Stimulated activated CD8-positive, alpha-beta memory T cell treated with anti-CD3 and anti-CD28 coated beads, Interleukin-15, amount 100 ng/mL, for 1 hour (primary cell): ENCODE measurements at places on chromosomes 3 and 15.

- DNase-seq: no peak
These were observed 45.6 kb downstream of the ITGB5 start for GRCh38 chr3:124841517-124841916.

DNA sequence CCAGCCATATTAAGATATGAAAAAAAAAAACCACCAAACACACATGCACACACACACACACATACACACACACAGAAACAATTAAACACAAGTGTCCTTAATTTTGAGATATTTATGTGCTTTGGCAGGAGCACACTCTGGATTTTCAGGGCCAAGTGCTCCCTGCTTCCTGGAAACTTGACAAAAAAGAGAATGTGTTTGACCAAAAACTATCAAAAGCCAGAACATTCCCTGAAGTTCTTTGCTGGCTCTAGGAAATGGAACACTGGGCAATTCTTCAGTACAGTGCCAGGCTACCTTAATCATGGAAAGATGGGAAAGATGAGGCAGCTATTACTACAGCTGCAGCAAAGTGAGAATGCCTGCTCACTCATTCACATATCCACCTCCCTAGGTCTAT is 44.6 kb downstream of the P3H2 start:
- no peak for DNase-seq

DNA sequence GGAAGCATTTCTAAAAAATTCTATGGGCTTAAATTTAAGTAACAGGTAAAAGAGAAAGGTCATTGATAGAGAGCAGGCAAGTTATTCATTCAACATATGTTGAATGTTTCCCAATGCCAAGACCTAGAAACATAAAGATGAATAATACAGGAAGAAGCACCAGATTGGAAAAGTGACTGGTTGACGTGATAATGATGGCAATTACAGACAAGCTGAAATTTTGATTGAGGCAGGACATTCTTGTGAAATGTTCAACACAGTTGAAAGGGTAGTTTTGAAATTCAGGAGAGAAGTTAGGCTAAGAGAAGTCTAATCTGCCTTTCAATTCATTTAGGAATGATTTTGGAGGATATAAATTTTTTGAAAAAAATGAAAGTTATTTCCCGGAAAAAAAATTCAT is 536.3 kb upstream of the NAALADL2 start:
- DNase-seq: no peak

DNA sequence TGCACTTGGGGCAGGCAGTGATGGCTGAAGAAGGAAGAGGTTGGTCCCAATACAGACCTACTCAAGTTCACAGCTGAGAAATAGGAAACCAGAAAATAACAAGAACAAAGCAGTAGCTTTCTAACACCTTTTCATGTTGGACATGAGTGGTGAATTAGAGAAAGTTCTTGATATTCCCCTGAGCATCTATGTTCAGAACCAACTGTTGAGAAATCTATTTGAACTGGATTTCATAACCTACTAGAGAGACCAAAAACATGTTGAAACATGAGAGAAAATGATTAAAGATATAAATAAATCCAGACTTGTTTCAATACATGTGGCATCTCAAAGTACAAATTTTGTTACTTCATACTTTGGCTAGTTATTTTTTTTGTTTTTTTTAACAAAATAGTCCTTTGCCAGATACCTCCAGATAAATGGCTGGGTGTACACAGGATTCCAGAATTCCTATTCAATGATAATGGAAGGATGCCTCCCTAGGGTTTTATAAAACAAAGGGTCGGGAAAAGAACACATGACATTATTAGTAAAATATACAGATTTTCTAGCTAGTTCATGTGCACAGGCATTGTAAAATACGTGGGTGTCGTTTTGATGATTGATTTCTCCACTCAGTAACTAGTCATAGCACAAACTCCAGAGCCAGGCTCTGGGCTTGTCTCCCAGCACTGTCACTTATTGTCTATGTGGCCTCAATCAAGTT is 34.4 kb upstream of the TNFSF10 start:
- no peak for DNase-seq

GRCh38 chr3:193970773-193971206 is 165.2 kb upstream of the HES1 start:
- DNase-seq: no peak

- no peak for DNase-seq
These were observed 6.5 kb upstream of the HPS3 start for GRCh38 chr3:149122721-149123578.

GRCh38 chr15:44883199-44883877 is 73.1 kb upstream of the TERB2 start:
- DNase-seq: no peak
